Adipocyte (in vitro differentiated cells): ENCODE measurements at places on chromosomes 5 and 9.
A peak's percentile ranks its signal among the peaks of the same experiment; 100 is the strongest.

DNA sequence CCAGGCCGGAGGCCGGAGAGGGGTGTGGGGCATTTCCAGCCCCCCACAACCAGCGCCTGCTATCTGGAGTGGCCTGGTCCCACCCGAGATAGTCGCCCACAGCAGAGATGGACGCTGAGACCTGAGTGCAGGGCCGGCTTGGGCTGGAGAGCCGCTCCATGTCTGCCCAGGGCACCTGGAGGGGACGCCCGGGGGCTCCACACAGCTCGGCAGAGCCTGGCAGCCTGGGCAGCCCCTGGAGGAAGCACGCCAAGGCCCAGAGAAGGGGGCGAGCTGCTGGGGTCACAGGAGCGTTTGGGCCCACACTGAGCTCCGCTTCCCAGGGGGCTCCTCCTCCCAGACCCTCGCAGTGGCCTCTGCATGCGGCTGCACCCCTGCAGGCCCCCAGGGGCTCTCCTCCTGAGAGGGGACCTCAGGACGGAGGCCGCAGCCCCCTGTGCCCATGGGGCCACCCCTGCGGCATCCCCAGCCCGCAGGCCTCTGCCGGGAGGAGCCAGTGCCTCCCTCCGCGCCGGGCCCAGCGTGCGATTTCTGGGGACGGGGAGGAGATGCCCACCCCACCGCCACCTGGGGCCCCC, 42.2 kb upstream of the EGFL7 start:
- DNase-seq, result no peak

- no peak for DNase-seq
Measured at GRCh38 chr9:70259512-70259802, 679 bp downstream of the SMC5 start.

GRCh38 chr9:2923766-2924379, 80.0 kb upstream of the PUM3 start:
- no peak for DNase-seq

GRCh38 chr9:89814340-89815040, 209.7 kb downstream of the GADD45G start:
- DNase-seq, result no peak

- peak; percentile 71 for DNase-seq
Measured at GRCh38 chr5:82405161-82405560, 127.0 kb upstream of the RPS23 start.

DNA sequence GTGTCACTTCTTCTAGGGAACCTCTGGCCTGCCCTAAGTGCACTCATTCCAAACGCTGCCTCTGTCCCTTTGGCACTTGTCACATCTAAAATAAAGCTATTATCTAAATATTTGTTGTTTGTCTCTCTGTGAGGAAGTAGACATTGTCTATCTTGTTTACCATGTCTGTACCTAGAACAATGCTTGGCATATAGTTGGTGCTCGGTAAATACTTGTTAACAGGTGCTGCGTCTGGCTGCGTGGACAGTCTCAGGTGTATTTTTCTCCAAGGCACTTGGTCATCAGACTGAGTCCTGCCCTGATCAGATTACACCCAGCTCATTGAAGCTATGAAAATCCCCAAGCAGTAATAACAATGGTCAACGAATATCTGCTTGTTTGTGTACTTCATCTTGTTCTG, 174.9 kb upstream of the SMIM23 start:
- no peak for DNase-seq

- peak; percentile 95 for DNase-seq
Measured at GRCh38 chr5:93677359-93677891, 64.0 kb downstream of the POU5F2 start.

- DNase-seq, result no peak
Measured at GRCh38 chr5:14959399-14960119, 88.0 kb upstream of the ANKH start.

DNA sequence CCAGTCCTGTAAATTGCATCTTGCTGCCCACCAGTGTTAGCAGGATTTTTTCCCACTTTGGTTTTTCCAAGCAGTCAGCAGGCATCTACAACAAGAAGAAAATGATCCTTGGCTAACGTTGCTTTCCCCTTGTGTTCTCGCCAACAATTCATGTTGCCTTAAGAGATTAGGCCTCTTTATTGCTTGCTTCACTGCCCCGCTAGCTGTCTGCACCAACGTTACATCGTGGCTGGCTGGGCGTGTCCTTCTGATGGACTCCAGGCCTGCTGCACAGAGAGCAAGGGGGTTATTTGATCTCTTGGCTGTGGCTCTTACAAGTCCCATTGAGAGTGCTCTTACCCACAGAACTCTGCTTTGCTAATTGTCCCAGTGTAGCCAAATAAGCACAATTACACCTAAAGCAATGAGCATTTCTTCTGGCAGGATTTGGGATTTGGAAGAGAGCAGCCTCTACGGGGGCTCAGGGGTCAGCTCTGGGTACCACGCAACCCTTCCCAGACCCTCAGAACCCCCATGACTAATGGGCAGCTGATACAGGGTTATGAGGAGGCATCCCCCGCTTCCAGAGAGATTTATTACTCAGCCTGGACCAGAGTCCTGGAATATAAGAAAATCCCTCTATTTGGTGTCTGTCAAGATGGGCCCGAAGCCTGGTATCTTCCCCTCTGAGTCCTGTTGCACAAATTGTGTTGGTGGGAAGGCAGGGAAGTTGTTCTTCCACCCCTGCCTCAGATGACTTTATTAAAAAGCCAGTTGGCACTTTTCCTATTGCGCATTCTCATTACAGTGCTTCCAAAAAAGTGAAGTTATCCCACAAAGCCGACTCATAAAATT, 17.6 kb downstream of the DCANP1 start:
- DNase-seq, result peak; percentile 8

- no peak for DNase-seq
Measured at GRCh38 chr5:375921-376798, 54.6 kb downstream of the AHRR start.

DNA sequence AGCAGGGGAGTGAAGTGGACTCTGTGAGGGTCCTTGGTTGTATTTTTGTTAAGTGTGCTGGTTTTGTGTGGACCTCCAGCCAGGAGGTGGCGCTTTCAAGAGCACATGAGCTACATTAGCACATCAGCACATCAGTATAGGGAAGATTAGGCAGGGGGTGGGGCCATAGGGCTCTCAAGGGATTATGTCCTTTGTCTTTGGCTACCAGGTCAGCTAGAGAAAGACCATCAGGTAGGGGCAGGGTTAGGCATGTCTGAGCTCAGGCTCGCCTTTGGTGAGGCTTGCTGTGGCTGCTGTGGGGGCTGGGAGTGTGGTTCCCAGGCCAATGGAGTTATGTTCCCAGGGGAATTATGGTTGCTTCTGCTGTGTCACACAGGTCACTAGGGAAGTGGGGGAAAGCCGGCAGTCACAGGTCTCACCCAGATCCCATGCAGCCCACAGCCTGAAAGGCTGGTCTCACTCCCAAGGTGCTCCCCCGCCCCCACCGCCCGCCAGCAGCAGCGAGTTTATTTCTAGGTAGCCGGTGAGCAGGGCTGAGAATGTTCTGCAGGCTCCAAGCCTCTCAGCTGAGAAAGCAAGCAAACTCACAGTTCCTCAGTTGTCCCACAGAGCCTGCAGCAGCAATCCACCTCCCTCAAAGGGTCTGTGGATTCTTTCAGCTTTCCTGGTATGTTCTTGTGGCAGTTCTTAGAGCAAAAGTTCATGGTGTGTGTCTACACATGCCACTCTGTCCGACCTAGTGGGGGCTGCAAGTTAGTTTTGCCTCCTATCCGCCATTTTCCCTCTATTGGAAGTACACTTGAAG, 13.7 kb downstream of the OR1J1 start:
- no peak for DNase-seq

DNA sequence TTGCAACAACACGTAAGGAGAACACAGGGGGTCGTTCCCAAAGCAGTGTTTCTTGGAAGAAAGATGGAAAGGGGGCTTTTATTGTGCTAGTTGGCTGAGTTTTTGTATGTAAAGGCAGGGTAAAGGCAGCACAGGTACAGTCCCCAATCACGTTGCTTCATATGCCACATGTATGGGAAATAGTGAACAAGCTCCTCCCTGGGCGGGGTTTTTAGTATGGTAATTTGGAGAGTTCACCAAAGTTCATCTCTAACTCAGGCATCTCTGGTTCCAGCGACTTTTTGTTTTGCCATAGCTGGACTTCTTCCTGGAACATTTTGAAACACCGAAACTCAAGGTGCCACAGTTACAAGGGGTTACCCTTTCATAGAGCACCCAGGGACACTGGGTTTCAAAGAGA, 133.9 kb downstream of the CAAP1 start:
- no peak for DNase-seq

- peak; percentile 47 for DNase-seq
Measured at GRCh38 chr9:122180633-122181032, 20.9 kb downstream of the MORN5 start.

GRCh38 chr5:88680253-88681132, 202.5 kb downstream of the MEF2C start:
- DNase-seq, result peak; percentile 80

DNA sequence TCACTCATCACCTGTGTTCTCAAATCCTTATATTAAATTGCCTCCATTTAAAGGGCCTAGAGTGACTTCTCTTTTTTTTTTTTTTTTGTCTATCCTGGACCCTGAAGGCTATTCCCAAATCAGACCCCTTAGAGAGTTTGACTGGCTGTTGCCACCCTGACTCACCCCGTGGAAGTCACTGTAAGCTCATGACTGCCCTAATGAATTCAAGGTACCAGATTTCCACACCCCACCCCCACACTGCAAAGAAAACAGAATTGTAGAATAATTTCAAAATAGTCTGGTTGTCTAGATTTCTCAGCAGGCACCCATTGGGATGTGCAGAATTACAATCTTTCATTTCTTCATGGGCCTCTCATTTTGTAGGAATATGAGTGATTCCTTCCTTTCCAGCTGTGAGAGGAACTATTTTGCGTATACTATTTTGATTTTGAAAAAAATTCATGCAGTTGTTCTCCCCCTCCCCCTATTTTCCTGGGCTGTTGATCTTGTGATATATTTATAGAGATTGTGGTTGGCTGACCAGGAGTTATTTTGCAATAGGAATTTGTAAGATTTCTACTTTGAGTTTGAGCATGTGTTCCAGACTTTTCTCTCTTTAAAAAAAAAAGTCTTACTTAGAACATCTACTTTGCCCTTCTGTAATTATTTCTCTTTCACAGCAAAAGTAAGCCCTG, 79.1 kb downstream of the ZNF618 start:
- DNase-seq, result peak; percentile 88

- DNase-seq, result no peak
Measured at GRCh38 chr5:134142806-134143205, 28.3 kb downstream of the TCF7 start.

GRCh38 chr9:132008855-132009812, 70.5 kb downstream of the MED27 start:
- DNase-seq, result no peak

GRCh38 chr9:1998111-1998510, 17.0 kb upstream of the SMARCA2 start:
- DNase-seq, result no peak
